Testis (tissue), 5 donors: ENCODE measurements at places on chromosomes 4 and X. TPM values are rescaled to one million over a fixed set of nuclear protein-coding genes. Genes with fewer than 3 reads are reported as not detected.

Gene EVC
- total RNA-seq, result 33.4 TPM

Gene CHRDL1
- total RNA-seq, result 8.4 TPM

Gene MAGEA2
- total RNA-seq, result 9.2 TPM

DNA sequence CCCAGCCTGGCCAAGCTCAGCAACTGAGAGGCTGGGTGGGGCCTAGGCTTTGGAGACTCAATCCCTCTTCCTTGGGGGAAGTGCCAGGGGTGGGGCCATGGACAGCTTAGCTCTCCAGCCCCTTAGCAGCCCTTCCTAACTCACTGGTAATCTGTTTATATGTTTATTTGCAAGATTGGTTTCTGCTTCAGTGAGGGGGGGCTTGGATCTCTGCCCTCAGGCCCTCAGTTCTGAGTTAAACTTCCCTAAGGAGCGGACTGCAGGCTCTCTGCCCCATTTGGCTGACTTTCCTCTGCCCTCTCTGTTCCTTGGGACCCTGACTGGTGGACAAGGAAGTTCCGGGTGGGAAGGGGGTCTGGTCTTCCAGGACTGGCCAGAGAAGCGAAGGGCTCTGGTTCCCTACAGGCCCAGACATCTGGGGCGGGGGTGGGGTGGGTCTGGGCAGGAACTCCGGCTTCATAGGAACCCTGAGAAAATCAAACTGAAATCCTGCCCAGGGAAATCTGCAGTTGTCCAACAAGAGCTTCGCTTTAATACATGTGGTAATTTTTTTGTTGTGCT lies 51.4 kb downstream of the NALF2 start:
- peak; percentile 16 for DNase-seq

- DNase-seq, result no peak
These were observed 84.1 kb upstream of the MAGEA4 start for GRCh38 chrX:151828439-151829080.

DNA sequence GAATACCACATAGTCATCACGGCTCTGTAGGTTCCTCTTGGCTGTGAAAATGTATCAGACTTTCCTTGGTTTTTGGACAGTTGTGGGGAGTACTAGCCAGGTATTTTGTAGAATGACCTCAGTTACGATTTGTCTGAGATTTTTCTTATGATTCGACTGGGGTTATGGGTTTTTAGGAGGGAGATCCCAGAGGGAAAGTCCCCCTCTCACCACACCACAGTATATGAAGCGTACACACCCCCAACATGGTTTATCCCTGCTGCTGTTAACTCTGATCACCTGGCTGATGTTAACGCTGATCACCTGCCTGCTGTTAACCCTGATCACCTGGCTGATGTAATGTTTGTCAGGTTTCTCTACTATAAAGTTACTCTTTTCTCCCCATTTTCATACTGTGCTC lies 72.6 kb downstream of the ANAPC4 start:
- no peak for DNase-seq

DNA sequence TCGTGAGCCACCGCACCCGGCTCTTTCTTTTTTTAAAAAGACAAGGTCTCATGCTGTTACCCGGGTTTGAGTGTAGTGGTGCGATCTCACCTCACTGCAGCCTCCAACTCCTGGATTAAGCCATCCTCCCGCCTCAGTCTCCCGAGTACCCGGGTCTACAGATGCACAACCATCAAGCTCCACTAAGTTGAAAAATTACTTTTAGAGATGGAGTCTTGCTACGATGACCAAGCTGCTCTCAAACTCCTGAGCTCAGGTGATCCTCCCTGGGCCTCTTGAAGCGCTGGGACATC lies 2.0 kb downstream of the SLC25A6 start:
- peak; percentile 10 for DNase-seq
